ENCODE measurements at places on chromosomes 6 and 20.

DNA sequence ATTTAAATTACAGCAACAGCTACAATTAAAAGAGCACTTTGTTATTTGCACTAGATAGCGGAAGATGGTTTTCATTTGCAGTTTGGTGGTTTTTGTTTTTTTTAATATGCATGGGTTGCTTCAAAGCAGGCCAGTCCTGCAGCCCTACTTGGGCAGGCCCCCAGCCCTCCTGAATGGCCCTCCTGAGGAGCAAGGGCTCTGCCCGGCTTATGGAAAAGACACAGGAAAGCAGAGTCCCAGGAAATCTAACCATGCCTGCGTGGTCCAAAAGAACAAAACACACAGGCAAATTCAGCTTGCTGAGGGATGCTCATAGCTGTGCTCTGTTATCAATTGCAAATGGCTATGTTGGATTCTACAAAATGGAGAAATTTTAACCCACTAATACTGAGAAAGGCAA is 371.1 kb upstream of the ARID1B start:
- DNase-seq = no peak

DNA sequence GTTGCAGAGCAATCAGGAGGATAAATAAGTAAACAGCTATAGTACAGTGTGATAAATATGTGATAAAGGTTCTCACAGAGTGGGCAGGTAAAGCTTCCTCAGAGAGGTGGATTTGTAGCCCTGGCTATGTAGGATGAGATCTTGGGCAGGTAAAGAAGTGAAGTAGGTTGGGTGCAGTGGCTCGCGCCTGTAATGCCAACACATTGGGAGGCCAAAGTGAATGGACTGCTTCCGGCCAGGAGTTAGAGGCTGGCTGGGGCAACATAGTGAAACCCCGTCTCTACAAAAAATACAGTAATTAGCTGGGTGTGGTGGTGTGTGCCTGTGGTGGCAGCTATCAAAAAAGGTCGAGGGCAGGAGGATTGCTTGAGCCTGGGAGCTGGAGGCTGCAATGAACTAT is 72.9 kb downstream of the ZFP64 start:
- DNase-seq = no peak

GRCh38 chr6:42400061-42400760 is 51.5 kb downstream of the TRERF1 start:
- no peak for DNase-seq

GRCh38 chr6:4587171-4587570 is 189.0 kb upstream of the CDYL start:
- no peak for DNase-seq

GRCh38 chr6:95292011-95292410 is 285.3 kb upstream of the MANEA start:
- no peak for DNase-seq

DNA sequence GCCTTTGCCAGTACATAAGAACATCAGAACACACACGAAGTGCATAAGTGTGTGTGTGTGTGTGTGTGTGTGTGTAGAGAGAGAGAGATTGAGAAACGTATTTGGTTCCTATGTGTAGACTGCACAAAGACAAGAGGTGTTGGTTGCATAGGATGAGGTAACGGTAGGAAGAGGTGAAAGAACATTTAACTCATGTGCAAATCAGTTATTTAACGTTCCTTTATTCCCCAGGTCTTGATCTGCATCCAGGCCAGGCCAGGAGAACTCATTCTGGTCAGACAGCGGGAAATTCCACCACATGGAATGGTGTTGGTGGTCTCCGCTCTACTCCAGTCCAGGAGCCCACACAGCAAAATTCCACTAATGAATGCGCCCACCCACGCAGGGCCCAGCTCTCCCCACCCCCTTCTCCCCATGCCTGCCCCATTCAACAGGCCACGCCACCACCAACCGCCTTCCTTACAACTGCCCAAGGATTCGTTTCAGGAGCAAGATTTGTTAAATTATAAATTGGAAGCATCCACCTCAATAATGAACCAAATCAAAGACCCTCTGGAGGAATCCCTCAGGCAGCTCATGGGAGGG is 86.8 kb downstream of the CLIC5 start:
- DNase-seq = no peak

GRCh38 chr6:159602431-159603041 is 90.5 kb downstream of the SOD2 start:
- no peak for DNase-seq

- DNase-seq = no peak
These were observed 32.1 kb downstream of the MYT1 start for GRCh38 chr20:64196309-64196708.

GRCh38 chr20:53625311-53626129 is 31.9 kb upstream of the ZNF217 start:
- DNase-seq = no peak

DNA sequence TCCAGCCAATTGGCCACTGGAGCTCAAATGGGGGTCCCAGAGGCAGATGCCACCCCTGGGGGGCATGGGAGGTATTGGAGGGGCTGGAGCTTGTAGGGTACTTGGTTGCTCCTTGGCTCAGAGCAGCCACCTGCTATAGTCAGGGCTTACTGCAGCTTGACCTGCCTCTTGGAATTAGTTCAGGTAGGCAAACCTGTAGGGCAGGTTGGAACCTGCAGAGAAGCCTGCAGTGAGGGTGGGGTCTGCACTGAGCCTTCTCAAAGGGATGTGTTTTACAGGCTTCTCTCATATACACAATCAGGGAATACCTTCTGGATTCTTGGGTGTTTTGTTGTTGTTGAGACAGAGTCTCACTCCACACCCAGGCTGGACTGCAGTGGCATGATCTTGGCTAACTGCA is 94.2 kb upstream of the MYL9 start:
- no peak for DNase-seq

GRCh38 chr6:105388392-105388791 is 14.5 kb downstream of the PREP start:
- DNase-seq = peak; percentile 9

GRCh38 chr6:44738601-44739146 is 351.2 kb downstream of the CDC5L start:
- DNase-seq = peak; percentile 57

DNA sequence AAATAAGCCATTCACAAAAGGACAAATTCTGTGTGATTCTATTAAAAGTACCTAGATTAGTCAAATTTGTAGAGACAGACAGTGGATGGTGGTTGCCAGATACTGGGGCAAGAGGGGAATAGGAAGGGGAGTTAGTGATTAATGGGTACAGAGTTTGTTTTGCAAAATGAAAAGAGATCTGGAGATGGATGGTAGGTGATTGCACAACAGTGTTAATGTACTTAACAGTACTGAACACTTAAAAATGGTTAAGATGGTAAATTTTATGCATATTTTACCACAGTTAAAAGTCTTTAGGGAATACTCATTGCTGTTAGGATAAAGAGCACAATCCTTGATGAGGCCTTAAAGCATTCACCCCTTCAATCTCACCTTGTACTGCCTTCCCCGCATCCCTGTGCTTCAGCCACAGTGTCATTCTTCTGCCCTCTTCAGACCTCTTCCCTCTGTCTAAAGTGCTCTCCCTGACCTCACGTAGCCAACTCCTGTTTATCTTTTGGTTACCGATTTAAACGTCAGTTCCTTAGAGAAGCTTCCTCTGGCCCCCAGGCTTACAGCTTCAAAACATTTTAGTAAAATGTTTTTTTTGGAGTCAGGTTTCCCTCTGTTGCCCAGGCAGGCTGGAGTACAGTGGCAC is 11.8 kb downstream of the PSMF1 start:
- no peak for DNase-seq

- DNase-seq = no peak
These were observed 44.2 kb downstream of the CHD6 start for GRCh38 chr20:41573955-41574354.

GRCh38 chr20:19492116-19492515 is 265.9 kb upstream of the RIN2 start:
- DNase-seq = no peak
